Stimulated activated CD4-positive, alpha-beta T cell treated with anti-CD3 and anti-CD28 coated beads, Interleukin-15, amount 100 ng/mL, for 24 hours (primary cell): ENCODE measurements at places on chromosomes 13 and 19.

DNA sequence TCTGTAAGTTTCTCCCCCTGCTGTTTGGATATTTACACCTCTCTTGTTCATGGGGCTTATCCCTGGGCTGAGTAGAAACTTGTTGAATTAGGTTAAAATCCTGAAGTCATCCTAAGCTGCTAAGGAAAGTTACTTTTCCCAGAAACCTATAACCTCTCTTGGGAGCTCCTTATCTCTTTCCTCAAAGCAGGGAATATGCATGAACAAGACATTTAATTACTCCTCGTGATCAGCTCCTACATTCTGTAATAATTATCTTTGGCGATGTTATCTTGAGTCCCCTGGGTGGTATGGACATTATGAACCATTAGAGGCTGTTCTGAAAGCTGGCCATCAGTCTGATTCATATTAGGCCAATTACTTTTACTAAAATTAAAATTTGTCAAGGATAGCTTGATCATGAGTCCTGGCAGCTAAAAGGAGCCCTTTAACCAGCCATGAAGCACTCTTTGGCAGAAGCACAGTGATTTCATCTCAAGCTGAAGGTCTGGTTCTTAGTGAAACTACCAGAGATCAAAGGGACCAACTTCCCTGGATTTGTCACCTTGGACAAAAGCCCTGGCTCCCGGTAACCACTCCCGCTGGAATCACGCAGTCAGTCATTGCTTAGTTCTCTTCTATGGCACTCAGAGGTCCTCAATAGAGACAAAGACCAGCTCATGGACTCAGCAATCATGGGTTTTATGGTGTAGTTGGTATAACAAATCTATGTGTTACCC, 811.8 kb downstream of the UQCRFS1 start:
- no peak for DNase-seq

DNA sequence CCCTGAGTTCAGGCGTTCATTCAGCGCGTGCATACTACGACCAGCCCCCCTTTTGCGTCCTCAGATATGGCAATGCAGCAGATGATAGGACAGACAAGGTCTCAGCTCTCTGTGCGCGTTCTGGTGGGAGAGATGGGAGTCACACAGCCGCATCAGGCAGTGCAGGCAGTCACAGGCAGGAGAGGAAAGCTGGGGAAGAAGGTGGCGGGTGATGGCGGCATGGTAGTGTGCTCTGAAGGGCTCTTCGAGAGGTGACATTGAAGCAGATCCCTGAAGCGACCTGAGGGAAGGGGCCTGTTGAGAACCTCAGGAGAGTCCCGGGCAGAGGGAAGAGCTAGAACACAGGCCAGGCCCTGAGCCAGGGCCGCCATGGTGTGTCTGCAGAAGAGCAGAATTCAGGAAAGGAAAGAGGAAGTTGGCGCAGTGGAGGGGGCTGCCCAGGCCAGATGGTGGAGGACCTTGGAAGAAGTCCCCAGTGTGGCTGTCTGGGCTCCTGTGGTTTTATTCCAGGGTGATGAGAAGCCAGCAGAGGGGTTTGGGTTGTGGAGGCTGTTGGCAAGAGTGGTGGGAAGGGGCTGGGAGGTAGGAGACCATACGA, 3.5 kb downstream of the USF2 start:
- no peak for DNase-seq

DNA sequence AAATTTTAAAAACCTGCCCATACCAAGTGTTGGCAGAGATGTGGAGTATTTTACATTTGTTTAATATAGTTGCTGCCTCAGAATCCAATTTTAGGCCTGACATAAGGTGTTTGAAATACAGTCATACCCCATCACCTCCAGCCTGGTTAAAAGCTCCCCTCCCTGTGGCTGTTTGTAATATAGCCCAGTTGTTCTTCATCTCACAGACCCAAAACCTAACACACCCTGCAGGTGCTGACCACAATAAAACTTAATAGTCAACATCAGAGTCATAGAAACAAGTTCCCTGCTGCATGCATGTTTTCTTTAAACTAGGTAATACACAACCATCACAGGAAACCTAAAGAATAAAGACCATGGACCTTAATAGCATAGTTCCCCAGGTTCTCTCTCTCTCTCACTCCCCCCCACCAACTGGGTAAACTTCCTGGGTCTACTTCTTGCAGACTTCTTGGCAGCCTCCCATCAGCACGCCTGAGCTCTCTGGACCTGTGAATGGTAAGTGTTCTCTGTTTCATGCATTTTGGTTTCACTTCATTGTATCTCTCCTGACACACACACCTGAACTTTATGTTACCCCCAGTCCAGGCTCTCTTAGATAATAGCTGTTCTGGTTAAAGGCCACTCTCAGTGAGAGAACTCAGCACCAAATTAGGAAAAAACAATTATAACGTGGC, 1369.9 kb downstream of the EFNB2 start:
- no peak for DNase-seq

DNA sequence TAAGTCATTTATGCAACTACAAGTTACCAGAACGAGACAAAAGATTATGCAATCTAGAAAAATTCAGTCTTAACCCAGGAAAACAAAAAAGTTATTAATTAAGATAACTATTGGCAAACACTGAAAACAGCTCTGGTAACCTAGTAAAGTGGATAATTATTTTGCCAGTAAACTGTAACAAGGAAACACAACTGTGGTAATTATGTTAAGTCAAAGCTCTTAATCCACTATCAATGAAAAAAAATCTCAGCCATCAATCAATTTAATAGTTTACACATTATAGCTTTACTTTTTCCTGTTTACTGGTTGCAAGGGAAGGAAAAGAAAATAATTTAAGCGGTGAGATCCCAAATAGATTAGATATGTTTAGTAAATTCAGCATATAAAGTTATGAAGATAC, 11.2 kb downstream of the EXOSC8 start:
- no peak for DNase-seq

DNA sequence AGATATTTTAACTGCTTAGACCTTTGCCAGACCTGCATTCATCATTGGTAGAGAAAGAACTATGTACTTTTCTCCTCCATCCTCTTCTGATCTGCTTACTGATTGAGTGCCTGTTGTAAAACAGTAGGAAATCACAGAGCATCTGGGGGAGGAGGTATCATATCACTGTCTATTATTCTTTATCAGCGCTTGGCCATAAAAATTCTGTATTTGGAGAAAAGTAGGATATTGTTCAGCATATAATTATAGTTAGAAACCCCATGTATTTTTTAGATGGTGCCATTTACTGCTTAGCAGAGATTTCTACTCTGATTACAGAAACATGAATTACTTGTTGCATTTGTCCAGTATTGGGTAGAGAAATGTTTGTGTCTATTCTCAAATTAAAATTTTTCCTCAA, 62.4 kb downstream of the URI1 start:
- DNase-seq: no peak

DNA sequence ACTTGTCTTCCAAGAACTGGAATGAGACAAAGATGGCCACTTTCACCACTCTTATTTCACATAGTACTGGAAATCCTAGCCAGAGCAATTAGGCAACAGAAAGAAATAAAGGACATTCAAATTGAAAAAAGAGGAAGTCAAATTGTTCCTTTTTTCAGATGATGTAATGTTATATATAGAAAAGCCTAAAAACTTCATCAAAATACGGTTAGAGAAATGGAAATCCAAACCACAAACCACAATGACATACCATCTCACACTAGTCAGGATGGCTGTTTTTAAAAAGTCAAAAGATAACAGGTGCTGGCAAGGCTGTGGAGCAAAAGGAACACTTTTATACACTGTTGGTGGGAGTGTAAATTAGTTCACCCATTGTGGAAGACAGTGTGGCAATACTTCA, 113.3 kb upstream of the SPRY2 start:
- DNase-seq: no peak

GRCh38 chr19:16383584-16384161, 59.0 kb downstream of the KLF2 start:
- no peak for DNase-seq

DNA sequence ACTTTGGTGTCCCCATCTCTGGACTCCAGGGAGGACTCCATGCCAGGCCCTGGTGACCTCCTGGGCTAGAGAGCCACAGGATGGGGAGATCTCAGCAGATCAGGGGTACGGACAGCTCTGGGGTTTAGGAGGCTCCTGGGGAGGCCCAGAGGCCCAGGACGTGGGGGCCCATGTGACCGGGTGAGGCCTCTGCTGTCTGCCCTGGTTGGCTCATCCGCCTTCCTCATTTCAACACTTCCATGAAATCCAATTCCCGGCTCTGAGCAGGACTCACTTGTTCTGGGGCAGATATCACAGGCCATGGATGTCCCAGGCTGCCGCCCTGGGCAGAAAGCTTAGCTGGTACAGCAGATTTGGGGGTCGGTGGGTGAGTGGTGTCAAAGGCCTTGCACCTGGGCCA, 1.1 kb upstream of the PRAM1 start:
- no peak for DNase-seq

DNA sequence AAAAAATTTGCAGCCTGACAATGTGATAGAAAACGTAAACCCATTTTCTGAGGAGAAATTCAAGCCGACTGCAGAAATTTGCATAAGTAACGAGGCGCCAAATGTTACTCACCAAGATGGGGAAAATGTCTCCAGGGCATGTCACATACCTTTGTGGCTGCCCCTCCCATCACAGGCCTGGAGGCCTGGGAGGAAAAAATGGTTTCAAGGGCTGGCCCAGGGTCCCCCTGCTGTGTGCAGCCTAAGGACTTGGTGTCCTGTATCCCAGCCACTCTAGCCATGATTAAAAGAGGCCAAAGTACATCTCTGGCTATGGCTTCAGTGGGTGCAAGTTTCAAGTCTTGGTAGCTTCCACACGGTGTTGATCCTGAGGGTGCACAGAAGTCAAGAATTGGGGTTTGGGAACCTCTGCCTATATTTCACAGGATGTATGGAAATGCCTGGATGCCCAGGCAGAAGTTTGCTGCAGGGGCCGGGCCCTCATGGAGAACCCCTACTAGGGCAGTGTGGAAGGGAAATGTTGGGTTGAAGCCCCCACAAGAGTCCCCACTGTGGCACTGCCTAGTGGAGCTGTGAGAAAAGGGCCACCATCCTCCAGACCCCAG, 1842.3 kb downstream of the PCDH9 start:
- no peak for DNase-seq

GRCh38 chr13:49579501-49579900, 5.9 kb downstream of the RCBTB1 start:
- DNase-seq: no peak

DNA sequence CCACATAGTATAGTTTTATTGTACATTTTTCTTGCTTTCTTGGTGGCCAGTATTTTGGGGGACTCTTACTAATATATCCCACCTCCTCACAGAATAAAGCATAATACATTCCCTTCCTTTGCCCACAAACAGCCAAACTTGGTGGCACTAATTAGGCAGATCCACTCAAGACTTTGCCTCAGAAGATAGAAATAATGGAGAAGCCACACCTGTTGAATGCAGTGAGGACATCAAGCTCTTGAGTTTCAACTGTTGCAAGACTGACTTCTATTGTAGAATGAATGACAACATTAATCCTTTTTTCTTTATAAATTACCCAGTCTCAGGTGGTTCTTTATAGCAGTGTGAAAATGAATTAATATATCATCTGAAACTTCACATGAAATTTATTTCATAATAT, 1183.6 kb upstream of the ATXN8OS start:
- no peak for DNase-seq

- DNase-seq: no peak
These were observed 589.9 kb downstream of the PCDH9 start for GRCh38 chr13:66640231-66640630.

GRCh38 chr19:32164384-32164992, 180.9 kb upstream of the ZNF507 start:
- no peak for DNase-seq

- DNase-seq: no peak
These were observed 51.0 kb upstream of the GPR12 start for GRCh38 chr13:26811581-26811980.
